ENCODE measurements at places on chromosomes 2 and 18.
A peak's percentile ranks its signal among the peaks of the same experiment; 100 is the strongest.

- no peak for DNase-seq
These were observed 18.5 kb downstream of the NFE2L2 start for GRCh38 chr2:177246000-177246399.

GRCh38 chr2:241354668-241355658 lies 1.1 kb upstream of the FARP2 start:
- no peak for DNase-seq

- no peak for DNase-seq
These were observed 483.3 kb downstream of the BCL11A start for GRCh38 chr2:60070196-60070595.

GRCh38 chr18:361941-362310 lies 94.1 kb upstream of the THOC1 start:
- no peak for DNase-seq

- DNase-seq = no peak
These were observed 16.3 kb downstream of the SLC3A1 start for GRCh38 chr2:44291281-44292248.

DNA sequence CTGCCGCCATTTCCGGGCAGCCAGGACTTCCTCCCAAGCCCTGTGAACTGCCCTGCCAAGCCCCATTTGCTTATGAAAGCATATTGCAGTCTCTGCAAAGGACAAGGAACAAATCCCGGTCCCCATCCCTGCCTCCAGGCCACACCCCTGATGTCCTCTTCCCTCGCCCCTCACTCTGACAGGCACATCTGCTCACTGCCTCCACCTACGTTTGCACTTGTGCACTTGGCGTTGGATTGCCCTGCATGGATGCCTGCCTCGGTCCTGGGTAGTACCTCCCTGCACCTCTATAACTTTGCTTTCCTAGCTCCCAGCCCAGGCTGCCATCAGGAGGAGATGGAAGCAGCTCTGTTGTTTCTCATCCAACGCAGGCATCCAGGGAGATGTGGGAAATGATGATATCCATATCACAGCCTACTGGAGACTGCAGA lies 19.6 kb upstream of the RPL31 start:
- no peak for DNase-seq

GRCh38 chr2:112674229-112674628 lies 28.5 kb downstream of the SLC20A1 start:
- DNase-seq = no peak

- DNase-seq = no peak
These were observed 315.6 kb downstream of the IRS1 start for GRCh38 chr2:226483745-226484619.

DNA sequence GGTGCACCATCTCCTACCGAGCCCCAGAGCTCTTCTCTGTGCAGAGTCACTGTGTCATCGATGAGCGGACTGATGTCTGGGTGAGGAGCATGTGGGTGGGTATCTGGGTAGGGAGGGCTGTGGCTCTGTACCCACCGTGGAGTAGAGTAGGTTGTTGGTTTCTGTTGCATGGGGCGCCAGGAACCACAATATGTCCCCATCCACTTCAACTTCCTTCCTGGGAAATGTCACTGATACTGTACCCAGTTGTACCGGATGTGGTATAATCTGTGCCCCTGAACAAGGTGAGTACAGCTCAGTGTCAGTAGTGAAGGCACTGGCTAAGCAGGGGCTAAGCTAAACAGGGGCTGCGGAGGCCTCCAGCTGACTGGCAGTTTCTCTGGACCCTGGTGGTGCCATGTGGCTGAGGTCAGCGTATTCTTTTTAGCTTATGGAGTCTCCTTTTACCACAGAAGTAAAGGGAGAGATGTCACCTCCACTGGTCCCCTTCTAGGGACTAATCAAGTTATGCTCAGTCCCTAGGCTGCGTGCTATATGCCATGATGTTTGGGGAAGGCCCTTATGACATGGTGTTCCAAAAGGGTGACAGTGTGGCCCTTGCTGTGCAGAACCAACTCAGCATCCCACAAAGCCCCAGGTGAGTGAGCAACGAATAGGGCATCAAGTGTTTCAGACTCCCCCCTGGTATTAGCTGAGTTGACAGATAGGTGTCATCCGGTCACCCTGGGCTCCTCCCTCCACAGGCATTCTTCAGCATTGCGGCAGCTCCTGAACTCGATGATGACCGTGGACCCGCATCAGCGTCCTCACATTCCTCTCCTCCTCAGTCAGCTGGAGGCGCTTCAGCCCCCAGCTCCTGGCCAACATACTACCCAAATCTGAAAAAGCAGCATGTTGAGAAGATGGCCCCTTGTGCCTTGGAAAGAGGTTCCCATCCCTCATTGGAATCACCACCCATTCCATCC lies 2.7 kb downstream of the STK16 start:
- no peak for DNase-seq

GRCh38 chr2:237660381-237660900 lies 33.1 kb downstream of the LRRFIP1 start:
- no peak for DNase-seq

GRCh38 chr2:221202431-221202830 lies 369.7 kb downstream of the EPHA4 start:
- DNase-seq = peak; percentile 79

GRCh38 chr2:150097901-150098531 lies 389.5 kb downstream of the RND3 start:
- no peak for DNase-seq

All from DMS79 (cell line).